Mesothelial cell of epicardium (in vitro differentiated cells): ENCODE measurements at places on chromosomes 7 and 10.

DNA sequence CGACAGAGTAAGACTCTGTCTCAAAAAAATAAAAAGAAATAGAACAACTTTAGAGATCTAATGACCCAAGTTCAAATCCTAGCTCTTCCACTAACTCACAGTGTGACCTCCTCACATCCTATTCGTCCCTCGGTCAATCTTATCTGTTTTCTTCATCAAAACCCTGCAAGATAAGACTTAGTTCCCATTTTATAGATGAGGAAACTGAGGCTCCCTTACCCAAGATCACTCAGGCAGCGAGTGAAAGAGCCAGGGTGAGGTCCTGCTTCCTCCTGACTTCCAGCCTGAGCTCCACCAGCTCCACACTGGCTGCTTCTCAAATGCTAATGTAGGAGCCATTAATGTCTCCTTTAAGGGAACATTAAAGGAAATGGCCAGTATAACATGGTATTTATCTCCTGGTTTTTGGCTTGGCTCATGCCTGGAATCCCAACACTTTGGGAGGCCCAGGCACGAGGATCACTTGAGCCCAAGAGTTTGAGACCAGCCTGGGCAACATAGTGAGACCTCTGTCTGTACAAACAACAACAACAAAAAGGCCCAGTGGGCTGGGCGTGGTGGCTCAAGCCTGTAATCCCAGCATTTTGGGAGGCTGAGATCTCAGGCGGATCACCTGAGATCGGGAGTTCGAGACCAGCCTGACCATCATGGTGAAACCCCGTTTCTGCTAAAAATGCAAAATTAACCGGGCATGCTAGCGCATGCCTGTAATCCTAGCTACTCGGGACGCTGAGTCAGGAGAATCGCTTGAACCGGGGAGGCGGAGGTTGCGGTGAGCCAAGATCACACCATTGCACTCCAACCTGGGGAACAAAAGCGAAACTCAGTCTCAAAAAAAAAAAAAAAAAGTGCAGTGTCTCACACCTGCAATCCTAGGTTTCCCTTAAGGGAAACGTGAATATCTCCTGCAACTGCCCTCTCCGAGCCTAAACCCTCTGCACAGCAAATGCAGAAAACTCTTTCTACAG is 3.4 kb upstream of the RHBDD2 start:
- DNase-seq: no peak

- no peak for DNase-seq
Measured at GRCh38 chr7:14899030-14899429, 3.5 kb downstream of the DGKB start.

DNA sequence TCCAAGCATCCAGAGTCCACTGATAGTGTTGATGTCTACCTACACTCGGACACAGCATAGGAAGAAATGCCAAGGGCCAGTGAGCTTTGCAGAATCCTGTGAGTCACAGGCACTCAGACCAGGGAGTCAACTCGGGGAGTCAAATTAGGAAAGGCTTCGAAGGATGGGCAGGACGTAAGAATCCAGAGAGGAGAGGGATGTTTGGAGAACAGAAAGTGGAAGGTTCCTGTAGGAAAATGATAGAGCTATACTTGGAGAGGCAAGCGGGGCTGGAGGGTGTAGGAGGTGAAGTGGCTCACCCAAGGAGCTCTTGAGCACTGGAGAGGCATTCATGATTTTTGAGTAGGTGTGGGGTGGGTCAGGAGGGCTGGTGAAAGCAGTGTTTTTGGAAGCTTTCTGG is 3.0 kb downstream of the ZYX start:
- no peak for DNase-seq

DNA sequence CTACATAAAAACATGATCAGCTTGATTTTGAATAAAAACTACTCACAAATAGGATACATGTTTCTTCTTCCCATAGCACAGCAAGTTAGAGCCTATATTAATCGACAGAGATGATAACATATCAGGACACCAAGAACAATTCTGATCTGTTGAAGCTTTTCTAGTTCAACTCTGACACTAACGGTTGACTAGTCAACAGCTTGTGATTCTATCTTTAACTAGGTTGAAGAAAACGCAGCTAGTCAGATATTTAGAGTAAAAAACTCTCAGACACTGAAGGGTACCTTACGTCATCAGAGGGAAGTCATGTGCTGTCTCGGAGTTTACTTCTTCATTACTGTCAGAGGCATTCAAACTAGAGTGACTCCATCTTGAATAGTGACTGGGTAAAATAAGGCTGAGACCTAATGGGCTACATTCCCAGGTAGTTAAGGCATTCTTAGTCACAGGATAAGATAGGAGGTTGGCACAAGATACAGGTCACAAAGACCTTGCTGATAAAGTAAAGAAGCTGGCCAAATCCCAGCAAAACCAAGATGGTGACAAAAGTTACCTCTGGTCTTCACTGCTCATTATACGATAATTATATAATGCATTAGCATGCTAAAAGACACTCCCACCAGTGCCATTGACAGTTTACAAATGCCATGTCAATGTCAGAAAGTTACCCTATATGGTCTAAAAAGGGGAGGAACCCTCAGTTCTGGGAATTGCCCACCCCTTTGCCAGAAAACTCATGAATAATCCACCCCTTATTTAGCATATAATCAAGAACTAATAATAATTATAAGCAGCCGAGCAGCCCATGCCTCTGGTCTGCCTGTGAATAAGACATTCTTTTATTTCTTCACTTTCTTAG is 21.3 kb downstream of the CCDC71L start:
- no peak for DNase-seq

DNA sequence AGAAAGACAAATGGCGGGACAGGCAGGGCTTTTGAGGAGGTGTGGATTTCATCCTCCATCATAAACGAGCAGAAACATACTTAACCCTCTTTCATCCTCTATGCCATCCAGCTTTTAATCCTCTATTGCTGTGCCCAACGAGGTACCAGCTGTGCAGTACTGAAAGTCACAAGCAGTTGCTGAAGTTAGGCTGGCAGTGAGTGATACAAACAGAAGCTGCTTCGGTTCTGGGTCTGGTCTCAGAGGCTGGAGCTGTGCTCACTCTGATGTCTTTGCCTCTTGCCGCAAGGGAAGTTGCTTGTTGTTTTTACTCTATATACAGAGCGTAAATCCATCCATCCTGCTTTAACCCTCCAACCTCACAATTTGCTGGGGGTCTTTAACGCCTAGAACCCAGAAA is 235.2 kb downstream of the CELF2 start:
- no peak for DNase-seq

GRCh38 chr7:125878235-125878956 is 948.8 kb upstream of the POT1 start:
- no peak for DNase-seq

DNA sequence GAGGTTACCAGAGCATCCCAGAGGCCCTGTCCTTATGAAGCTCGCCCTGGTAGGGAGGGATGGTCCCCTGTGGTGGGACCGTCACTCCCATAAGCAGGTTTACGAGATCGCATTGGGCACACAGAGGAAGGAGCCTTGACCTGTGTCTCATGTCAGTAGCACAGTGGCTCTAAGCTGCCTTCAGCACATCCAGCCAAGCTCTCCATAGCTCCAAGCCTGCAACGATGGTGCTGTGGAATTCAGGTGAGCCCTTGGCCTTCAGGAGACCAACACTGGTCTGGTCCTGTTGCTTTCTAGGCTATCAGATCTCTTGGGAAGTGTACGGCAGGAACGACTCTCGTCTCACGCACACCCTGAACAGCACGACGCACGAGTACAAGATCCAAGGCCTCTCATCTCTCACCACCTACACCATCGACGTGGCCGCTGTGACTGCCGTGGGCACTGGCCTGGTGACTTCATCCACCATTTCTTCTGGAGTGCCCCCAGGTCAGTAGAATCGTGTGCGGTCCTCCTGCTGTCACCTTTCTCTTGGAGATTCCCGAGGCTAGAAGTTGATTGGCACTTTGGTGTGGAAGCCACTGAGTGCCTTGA is 605.3 kb upstream of the FOXK1 start:
- DNase-seq: no peak
